ENCODE measurements at places on chromosomes 12 and 14.
A peak's percentile ranks its signal among the peaks of the same experiment; 100 is the strongest.

- DNase-seq: no peak
Observed at GRCh38 chr12:116592731-116593130, 33.5 kb downstream of the MAP1LC3B2 start.

DNA sequence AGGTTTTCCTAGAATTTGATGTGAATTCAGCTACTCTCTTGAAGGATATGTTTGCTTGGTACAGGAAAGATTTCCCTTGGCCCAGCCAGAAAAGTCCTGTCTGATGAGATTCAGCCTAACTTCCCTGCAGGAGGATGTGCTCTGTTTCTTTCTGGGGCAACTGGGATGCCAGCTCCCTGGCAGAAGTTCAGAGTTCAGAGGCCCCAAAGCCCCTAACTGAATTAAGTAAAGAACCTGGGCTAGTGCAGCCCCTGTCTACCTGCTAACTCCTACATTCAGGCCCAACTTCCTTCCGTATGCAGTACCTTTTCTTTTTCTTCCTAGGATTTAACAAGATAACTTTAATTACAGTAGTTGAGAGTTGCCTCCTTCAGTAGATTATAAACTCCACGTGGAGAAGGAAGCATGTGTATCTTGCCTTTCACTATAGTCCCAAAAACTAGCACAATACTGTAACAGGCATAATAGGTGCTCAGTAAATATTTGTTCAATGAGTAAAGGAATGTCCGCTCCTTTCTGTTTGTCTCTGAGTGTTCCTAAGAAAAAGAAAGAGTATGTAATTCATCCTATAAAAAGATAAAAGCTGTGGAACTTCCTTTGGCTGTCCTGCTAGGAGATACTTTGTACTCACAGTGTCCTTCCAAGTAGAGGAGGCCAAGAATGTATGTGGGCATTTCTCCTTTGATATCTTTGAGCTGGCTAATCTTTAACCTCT lies 141.0 kb downstream of the SLC8A3 start:
- DNase-seq: no peak

- DNase-seq: no peak
Observed at GRCh38 chr12:77918046-77918445, 87.4 kb downstream of the NAV3 start.

- no peak for DNase-seq
Observed at GRCh38 chr12:5248230-5248629, 183.7 kb upstream of the NTF3 start.

- DNase-seq: no peak
Observed at GRCh38 chr14:41586237-41586636, 20.4 kb upstream of the LRFN5 start.

GRCh38 chr12:7219599-7220243 lies 30.2 kb downstream of the PEX5 start:
- peak; percentile 25 for DNase-seq

GRCh38 chr12:20599757-20600156 lies 95.4 kb upstream of the SLCO1C1 start:
- no peak for DNase-seq

DNA sequence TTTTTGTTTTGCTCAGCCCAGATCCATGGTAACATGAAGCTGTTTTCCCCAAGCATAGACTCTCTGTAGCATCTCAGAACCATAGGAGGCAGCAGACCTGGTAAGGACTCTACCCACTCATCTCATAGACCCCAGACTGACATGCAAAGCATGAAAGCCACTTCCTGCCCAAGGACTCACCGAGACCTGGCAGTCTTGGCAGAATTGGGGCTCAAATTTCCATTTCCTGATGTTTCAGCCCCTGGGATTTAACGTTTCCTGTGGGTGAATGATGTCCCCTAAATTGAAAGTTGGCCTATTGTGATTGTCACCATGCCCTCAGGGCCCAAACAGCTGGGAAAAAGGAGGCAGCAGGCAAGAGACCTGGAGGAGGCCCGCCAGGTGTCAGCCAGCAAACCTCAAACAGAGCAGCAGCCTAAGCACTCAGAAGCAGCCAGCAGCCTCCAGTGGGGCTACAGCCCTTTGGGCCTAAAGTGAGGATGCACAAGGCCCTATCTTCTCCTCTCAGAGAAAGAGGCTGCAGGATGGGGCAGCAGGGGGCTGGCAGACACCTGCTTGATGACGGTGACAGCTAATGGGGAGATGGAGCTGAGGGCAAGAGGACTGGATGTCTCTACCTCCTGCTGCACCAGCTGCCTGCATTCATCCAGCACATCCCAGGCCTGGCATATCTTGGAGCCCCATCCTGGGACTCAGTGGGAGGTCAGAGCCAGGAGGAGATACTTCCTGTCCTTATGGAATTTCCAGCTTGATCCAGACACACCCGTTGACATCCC lies 8.5 kb downstream of the KRT85 start:
- DNase-seq: no peak
